ENCODE measurements at places on chromosomes 4 and X. TPM values are rescaled to one million over a fixed set of nuclear protein-coding genes. Genes with fewer than 3 reads are reported as not detected.

Gene SHROOM3
- 39.8 TPM for total RNA-seq

Gene CLDN34
- not detected for total RNA-seq

DNA sequence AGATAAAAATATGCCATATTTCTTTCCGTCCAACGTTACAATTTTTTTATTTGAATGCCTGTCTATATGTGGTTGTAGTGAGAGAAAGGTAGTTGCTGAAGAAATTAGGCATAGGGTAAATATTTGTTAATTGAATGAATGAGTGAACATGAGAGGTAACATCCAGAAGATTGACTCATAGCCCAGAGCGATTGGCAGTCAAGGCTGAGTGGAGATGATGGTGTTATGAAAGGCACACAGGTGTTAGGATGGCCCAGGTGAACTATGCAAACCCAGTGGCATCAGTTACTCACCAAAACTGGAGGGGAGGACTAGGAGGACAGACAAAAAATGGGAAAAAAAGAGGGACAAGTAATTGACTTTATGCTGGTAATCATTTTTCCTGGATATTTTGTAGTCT is 31.7 kb upstream of the SPRY1 start:
- H3K27ac ChIP-seq = no peak overlapping the region
- H3K36me3 ChIP-seq = no peaks in the 10 kb centered on the region
- H3K4me1 ChIP-seq = peaks cover 14% of the 10 kb centered on the region
- no peak overlapping the region for H3K4me3 ChIP-seq
- DNase-seq = no peak
- H3K27me3 ChIP-seq = no peaks in the 10 kb centered on the region

DNA sequence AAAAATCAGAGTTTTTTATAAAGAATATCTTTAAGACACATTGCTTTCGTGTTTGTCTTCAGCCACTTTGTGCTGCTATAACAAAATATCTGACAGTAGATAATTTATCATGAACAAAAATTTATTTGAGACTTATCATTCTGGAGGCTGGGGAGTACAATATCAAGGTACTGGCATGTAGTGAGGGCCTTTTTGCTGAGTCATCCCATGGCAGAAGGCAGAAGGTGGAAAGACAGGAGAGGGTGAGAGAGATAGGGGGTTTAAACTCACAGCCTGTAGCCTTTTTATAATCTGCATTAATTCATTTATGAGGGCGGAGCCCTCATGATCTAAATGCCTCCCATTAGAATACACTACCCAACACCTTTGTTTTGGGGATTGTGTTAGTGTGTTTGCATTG is 431.2 kb upstream of the FAM47C start:
- no peaks in the 10 kb centered on the region for H3K4me1 ChIP-seq
- DNase-seq = no peak
- H3K36me3 ChIP-seq = no peaks in the 10 kb centered on the region

GRCh38 chr4:147011411-147011810 is 65.7 kb upstream of the TTC29 start:
- H3K27me3 ChIP-seq = peaks cover 18% of the 10 kb centered on the region
- peaks cover 9% of the 10 kb centered on the region for H3K4me1 ChIP-seq
- no peak overlapping the region for H3K4me3 ChIP-seq
- no peaks in the 10 kb centered on the region for H3K36me3 ChIP-seq

DNA sequence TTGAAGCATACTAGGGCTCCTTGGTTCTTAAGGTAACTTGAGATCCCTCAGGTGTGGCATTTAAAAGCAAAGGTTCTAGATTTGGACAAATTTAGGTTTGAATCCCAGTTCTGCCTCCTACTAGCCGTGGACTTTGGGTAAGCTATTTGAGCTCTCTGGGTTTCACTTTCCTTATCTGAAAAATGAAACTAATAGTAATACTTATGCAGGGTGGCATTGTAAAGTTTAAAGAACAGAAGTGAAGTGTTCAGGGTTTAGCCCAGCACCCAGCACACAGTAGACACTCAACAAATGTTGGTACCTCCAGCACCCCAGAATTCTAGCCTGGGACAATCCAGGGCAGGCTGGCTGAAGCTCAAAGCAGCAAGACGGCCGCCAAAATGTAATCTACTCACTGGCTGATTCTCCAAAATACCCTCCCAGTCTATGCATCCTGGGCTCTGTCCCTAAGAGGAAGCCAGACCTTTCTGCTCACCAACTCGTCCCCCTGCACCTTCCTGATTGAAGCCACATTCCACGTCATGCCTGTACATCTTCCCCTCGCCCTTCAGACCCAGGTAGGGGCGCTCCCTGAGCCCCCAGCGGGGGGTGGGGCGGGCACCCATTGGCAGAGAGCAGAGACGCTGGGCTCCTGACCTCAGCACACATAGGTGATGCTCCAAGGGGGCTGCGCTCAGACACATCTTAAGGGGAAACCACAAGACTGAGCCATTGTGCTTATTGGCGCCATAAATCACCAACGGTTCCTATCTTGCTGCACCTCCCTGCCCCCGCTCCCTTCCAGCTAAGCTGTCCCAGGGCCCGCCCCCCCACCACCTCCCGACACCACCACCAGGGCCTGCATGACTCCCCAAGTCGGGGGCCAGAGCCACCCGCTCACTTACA is 160.6 kb downstream of the BCOR start:
- H3K36me3 ChIP-seq = no peaks in the 10 kb centered on the region
- H3K27ac ChIP-seq = no peak overlapping the region
- H3K4me3 ChIP-seq = no peak overlapping the region
- peaks cover 10% of the 10 kb centered on the region for H3K4me1 ChIP-seq
- no peak for DNase-seq
- H3K27me3 ChIP-seq = peaks cover 4% of the 10 kb centered on the region

Gene CXXC4
- not detected for total RNA-seq

Gene NDST4
- not detected for total RNA-seq

- peak overlapping the region; percentile 74 for H3K4me3 ChIP-seq
- peak; percentile 88 for DNase-seq
Observed at GRCh38 chrX:110087485-110088356, 84.8 kb downstream of the TMEM164 start.

Gene NXF2
- total RNA-seq = not detected

- peaks cover 5% of the 10 kb centered on the region for H3K4me1 ChIP-seq
- H3K27me3 ChIP-seq = peaks cover 3% of the 10 kb centered on the region
- no peak for DNase-seq
- H3K36me3 ChIP-seq = no peaks in the 10 kb centered on the region
Observed at GRCh38 chrX:71616672-71617529, 1.4 kb downstream of the CXCR3 start.

DNA sequence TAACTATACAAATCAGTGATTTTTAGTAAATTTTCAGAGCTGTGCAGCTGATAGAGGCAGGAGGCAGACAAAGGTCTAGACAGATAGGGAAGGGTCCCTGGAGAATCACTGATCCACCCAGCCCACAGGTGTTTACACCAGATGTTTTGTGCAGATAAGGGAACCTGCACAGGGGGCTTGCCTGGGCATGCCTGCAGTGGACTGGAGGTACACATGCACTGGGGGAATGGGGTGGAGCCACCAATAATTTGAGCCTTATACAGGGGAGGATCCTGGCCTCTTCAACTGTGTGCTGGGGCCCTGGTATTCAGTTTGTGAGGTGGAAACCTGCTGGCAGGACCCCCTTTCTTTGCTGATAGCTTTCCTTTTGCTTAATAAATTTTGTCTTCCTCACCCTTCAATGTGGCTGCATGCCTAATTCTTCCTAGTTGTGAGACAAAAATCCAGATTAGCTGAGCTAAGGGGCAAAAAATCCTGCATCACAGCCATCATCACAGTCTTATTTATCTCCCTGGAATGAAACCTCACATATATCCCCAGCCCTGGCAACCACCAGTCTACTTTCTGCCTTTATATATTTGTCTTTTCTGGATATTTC is 102.8 kb downstream of the KDM6A start:
- peaks cover 18% of the 10 kb centered on the region for H3K36me3 ChIP-seq
- H3K27ac ChIP-seq = peak overlapping the region; percentile 52

Gene GRSF1
- 108 TPM for total RNA-seq

DNA sequence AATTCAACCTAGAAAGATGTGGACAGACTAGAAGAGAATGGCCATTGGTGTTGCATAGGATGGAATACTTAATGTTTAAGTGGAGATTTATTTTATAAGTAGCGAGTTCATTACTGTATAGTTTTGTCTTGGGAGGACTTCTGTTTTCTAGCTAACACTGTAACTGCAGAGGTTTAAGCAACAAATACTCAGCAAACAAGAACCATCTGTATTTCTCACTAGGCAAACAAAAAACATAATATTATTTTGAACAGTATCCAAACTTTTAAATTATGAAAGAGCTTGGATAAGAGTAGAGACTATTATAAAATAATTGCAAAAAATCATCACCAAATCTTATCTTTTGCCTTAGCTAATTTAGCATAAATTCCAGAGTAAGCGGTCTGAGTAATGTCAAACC is 121.1 kb downstream of the GLRA3 start:
- no peak overlapping the region for H3K4me3 ChIP-seq
- no peaks in the 10 kb centered on the region for H3K4me1 ChIP-seq
- H3K27ac ChIP-seq = no peak overlapping the region
- DNase-seq = no peak
